GM12891 (cell line): ENCODE measurements at places on chromosomes 5 and 9.

DNA sequence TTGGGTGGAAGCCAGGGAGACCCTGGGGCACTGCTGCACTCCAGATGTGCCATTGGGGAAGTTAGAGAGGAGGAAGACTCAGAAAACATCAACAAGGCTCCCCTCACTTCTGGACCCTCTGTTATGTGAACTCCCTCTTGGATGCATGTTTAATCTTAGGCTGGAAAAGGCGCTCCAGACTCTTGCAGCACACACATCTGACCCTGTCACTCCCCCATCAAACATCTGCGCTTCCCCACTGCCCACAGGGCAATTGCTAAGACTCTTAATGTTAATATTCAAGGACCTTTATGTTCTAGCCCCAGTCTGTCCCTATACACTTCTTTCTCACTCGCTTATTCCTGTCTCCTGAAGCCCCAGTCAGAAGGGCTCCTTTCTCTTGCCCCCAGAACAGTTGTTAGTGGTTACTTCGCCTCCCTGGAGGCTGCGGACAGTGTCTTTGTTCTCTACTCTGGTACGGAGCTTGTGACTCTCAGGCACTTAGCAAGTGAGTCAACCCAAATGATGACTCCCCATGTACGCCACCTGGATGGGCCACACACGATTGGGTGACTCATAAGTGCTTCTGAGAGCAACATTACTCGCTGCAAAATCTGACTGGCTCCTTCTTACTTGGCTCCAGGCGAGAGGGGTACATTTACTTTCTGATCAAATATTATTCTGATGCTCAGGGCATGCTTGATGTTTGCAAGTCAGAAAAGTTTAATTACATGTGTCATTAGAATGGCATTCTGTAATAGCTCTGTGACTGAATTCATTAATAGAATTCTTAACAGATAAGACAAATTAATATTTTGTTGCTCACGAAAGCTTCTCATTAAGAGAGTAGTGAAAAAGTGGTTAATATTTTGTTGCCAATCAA is 193.6 kb downstream of the HSPA4 start:
- no peak for DNase-seq

DNA sequence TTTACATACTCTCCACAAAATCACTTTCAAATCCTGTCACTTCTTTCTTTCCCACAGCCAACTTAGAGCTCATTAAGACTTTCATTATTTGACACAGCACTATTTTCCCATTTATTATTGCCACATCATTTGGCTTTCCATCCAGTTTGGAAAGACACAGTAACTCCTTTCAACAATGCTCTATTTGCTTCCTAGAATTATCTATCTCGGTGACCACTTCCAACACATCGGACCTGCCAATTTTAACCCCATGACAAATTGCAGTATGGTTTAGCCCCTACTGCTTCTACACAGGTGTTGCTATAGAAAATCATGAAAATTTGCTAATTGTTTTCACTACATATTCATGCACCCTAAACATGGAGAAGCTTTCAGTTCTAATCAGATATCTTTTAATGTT is 190.6 kb upstream of the COX7C start:
- no peak for DNase-seq

GRCh38 chr5:158275511-158275910 is 416.6 kb upstream of the CLINT1 start:
- no peak for DNase-seq

GRCh38 chr5:158921441-158922262 is 178.1 kb downstream of the EBF1 start:
- no peak for DNase-seq

DNA sequence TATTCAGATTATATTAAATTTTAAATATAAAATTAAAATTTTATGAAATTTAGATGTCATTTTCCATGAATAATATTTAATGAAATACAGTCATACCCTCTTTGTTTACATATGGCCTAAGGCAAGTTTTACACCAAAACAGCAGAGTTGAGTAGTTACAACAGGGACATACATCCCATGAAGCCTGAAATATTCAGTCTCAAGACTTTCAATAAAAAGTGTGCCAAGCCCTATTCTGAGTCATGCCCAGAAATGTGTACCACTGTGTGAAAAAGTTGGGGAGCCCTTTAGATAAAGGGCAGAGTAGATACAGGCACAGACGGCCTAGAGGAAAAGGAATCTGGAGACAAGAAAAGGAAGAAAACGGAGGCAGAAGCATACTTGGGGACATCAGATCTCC is 261.3 kb downstream of the SGCD start:
- no peak for DNase-seq

DNA sequence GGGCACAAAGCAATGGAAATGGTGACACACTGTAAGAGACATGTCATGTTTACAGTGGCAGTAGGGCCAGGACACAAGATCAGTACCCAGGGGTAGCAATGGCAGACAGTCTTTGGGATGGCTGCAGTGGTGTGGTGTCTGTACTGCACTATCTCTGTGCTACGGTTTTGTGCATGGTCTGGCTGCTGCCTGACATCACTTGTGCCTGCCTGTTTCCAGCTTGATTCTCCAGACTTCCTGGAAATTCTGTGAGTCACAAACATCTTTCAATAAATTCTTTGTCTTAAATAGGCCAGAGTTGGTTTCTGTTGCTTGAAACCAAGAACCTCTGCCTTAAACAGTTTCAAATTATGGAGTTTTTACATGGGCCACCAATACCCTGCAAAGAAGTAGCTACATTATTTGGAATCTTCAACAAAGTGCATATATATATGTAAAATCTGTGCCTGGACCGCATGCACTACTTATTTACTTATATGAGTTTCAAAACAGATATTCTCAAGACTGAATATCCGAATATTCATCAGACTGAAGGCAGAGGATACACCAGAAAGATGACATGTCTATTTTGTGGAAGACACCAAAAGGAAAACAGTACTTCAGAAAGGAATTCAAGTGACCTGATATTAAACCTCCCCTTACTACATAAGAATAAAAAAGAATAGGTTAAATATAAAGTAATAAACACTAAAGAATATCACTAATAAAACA is 188.1 kb downstream of the RFX3 start:
- no peak for DNase-seq

GRCh38 chr5:145906401-145906800 is 30.0 kb upstream of the SH3RF2 start:
- no peak for DNase-seq

DNA sequence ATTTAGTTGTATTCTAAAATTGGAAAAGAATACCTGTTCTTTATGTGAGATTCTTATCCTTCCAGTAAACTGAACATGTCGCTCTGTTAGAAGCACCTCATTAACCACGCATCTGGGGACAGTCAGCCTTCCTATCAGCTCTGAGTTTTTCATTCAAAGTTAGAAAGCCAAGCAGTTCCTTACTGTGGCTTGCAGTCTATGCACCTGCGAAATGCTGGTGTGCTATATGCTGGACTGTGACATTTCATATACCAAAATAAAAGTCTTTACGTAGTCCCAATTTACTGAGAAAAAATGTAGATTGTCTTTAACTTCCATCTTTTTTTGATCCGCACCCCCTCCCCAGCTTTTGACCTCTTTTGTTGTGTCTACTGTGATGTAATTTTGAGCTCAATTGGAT is 4.3 kb downstream of the ANP32B start:
- no peak for DNase-seq

DNA sequence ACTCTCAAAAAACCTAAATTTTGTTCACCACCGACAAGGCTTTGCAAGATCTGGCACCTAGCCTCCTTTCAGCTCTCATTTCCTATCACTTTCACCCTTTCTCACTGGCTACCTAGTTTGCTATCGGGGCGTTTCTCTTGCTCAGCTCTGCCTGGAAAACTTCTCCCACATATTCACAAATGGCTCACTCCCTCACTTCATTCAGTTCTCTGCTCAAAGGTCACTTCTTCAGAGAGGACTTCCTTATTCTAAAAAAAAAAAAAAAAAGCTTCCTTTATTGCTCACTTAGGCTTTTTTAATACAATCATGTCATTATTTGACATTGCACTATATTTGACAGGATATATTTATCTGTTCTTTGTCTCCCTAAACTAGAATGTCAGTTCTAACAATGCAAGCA is 2.1 kb upstream of the SLC25A46 start:
- no peak for DNase-seq

DNA sequence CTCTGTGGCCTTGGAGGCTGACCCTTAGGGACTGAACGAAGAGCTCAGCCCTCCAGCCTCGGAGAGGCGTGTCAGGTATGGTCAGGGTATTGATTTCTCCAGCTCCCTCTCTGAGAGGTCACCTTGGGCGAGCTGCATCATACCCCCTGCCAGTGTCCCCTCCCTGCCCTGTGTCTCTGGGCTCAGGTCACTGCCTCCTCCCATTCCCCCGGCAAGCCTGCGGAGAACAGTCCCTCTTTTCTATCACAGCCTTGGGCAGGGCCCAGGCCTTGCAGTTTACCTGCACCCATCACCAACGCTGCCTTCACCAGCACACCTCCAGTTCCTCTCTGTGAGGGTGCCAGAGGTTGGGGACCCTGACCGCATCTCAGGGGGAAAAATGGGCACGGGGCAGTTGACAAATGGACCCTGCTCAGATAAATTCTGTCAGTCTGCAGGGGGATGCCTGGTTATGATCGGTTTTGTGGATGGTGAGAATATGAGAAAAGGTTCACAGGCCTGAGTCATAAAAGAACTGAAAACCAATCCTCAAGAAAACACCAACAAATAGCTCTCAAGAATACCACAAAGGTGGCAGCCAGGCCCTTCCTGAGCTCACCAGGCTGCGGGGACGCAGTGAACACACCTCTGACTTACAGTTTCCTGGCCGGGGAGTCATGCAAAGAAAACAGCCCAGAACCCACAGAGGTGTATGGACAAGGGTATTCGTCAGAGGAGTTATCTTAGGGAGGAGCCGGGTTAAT is 24.7 kb upstream of the RXRA start:
- DNase-seq, result no peak

- no peak for DNase-seq
Measured at GRCh38 chr9:19471737-19472648, 63.2 kb downstream of the ACER2 start.

- DNase-seq, result no peak
Measured at GRCh38 chr5:149946118-149946517, 1.5 kb upstream of the PDE6A start.

GRCh38 chr9:121858788-121859187 is 207.4 kb downstream of the DAB2IP start:
- DNase-seq, result no peak

DNA sequence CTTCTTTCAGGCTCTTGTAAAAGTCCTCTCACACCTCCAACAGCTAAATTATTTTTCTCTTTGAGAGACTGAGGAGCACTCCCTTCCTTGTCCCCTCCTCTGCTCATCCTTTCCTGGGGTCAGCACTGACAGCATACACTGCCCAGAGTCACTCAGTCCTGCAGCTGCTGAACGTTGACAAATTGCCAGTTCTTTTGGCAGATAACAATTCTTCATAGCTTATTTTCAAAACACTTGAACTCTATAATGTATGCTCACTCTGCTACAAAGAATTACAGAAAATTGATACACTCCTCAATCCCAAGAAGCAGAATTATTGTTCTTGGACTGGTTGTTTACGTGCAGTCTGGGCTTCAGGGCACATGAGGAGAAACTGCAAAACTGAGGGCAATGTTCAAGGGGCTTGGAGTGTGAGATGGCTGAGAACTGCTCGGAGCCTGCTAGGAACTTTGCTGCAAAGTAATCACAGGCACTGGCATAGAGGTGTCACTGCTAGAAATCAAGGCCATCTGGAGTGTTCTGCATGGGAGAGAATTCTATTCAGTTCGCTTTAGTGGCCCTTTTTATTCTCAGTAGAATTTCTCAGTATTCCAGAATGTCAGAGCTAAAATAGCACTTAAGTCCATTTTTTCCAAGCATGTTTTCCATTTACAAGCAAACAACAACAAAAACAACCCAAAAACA is 96.4 kb upstream of the SPOCK1 start:
- no peak for DNase-seq

DNA sequence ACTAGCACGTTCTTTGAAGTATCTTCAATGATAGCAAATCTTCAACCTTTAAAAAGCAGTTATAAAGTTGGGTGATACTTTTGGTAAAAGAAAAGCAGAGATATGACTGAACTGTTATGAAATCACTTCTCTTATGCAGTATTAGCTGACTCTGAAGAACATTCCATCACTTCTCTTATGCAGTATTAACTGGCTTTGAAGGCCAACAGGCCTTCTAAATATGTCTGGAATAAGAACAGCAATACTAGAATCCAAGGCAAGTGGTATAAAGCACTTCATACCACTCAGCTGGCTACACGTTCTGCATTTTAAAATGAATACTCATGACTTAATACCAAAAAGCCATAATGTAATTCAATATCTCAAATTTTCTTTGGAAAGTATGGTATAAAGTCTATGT is 17.3 kb downstream of the SKIC3 start:
- DNase-seq, result no peak

- no peak for DNase-seq
Measured at GRCh38 chr9:524008-524407, 309.3 kb downstream of the DOCK8 start.

GRCh38 chr9:102518324-102518723 is 476.8 kb upstream of the CYLC2 start:
- DNase-seq, result no peak

DNA sequence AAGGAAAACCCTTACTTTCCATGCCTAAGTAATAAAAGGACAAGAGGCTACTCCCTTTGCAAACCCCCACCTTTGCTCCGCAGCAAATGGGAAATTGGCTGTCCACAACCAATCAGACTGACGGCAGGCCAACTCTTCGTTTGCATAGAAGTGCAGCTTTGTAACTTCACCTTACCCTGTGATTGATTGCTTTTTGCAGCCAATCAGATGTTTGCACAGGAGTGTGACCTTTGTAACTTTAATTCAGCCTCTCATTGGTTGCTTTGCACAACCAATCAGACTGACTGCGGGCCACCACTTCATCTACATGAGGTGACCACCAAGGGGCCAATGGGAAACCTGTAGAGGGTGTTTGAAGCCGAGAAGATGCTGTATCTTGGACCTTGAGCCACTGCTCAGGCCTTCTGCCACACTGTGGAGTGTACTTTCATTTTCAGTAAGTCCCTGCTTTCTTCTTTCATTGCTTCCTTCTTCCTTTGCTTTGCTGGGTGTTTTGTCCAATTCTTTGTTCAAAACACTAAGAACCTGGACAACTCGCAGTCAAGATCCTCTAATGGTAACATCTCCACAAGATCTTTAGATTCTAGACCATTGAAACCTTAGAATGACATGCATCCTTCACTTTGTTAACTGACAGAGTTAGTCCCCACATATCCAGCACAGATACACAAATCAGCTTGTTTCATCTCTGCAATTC is 51.3 kb upstream of the FREM1 start:
- DNase-seq, result no peak
